Stimulated activated CD4-positive, alpha-beta T cell treated with anti-CD3 and anti-CD28 coated beads, Interleukin-15, amount 100 ng/mL, for 1 hour (primary cell): ENCODE measurements at places on chromosomes 13 and 19.

DNA sequence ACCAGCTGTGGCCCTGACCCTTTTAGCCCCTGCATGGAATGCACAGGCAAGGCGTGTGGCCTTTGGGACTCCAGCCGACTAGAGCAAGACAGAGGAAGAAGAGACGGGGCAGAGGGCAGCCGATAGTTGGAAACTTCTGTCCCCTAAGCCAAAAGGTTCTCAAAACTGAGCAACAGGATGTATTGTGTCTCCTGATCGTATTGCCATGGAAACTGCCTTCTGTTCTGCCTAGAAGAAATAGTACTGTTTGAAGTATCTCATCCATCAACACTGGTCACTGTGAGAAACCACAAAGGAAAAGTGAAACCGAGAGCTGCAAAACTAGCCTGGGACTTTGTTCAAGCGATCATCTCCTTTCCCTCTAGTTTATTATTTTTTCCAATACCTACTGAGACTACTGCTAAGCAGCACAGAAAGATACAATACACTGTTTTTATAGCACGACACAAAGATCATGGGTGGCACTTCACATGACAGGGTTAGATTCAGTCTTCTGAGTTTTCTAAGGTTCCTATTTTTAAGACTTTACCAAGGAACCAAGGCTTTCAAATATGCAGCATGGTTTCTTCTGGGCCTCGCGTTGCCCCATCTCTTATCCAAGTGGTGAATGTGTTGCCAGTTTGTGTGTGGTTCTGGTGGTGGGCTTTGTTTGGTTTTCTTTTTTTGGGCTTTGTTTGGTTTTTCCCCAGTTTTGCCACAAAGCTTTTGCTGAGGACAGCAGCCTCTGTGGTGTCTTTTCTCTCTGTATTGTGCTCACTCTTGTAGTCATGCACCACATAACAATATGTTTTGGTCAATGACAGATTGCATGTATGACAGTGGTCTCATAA is 49.3 kb upstream of the GPR183 start:
- no peak for DNase-seq

- no peak for DNase-seq
These were observed 1954.1 kb downstream of the PCDH9 start for GRCh38 chr13:65275838-65276630.

DNA sequence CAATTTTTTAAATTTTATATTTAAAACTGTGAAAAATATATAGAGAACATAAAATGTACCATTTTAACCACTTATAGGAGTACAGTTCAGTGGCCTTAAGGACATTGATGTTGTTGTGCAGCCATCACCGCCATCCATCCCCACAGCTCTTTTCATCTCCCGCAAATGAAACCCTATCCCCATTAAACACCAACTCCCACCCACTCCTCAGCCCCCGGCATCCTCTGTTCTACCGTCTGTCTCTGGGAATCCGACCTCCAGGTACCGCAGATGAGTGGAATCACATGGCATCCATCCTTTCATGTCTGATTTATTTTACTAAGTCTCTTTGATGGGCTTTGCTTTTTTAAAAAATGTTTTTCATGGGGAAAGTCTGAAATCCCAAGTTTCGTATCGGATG is 23.8 kb upstream of the SMIM17 start:
- no peak for DNase-seq

DNA sequence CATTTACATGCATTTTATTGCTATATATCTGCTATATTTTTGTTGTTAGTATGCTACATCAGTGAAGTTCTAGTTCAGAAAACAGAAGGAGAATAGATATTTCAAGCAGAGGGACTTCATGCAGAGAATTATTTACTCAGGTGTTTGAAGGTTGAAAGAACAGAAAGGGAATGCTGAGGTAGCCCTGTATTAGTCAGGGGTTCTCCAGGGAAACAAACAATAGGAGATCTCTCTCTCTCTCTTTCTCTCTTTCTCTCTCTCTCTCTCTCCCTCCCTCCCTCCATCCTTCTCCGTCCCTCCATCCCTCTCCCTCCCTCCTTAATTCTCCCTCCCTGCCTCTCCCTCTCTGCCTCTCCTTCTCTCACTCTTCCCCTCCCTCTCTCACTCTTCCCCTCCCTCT is 114.3 kb upstream of the TDRD3 start:
- DNase-seq: no peak

- no peak for DNase-seq
These were observed 405.7 kb upstream of the SLC10A2 start for GRCh38 chr13:103471896-103472295.

GRCh38 chr19:2167896-2168618 is 4.3 kb downstream of the DOT1L start:
- no peak for DNase-seq
